ENCODE measurements at places on chromosomes 16 and 17. TPM values are rescaled to one million over a fixed set of nuclear protein-coding genes. Genes with fewer than 3 reads are reported as not detected.

IGFALS gene
- 10.7 TPM for polyA plus RNA-seq

KRTAP4-3 gene
- polyA plus RNA-seq: not detected

KCNH4 gene
- polyA plus RNA-seq: 0.12 TPM

KRT28 gene
- polyA plus RNA-seq: not detected

DNA sequence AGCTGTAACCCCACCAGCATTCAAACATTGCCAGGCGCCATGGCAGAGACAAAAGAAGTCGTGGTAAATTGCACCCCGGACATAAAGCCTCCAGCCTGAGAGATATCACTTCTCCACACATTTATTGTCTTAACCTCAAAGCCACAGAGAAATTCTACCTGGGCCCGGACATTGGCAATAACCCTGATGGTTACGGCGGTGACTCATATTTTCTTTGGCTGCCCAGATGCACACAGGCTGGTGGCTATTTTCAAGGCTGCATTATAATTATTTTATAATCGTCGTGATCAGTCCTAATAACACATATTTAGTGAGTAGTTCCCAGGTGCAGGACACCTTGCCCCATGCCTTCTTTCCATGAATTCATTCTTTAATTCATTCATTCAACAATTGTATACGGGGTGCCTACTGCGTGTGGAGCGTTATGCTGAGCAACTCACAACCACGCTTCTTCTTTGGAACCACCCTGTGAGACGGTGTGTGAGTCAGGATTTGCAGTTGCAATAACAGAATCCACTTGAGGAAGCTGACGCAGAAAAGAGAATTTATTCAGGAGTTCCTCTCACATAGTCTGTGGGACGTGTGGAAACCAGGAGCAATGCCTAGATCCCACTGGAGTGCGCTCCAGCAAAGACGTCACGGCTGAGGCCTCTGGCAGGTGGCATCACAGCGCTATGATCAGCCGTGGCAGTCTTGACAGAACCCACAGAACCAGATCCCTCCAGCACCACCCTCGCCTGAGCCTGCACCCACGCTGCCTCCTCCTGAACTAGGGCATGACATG lies 245.7 kb downstream of the FOXL1 start:
- H3K27ac ChIP-seq: no peak overlapping the region
- H3K36me3 ChIP-seq: no peaks in the 10 kb centered on the region
- no peak for DNase-seq
- peaks cover 74% of the 10 kb centered on the region for H3K27me3 ChIP-seq
- H3K4me3 ChIP-seq: no peak overlapping the region

DNA sequence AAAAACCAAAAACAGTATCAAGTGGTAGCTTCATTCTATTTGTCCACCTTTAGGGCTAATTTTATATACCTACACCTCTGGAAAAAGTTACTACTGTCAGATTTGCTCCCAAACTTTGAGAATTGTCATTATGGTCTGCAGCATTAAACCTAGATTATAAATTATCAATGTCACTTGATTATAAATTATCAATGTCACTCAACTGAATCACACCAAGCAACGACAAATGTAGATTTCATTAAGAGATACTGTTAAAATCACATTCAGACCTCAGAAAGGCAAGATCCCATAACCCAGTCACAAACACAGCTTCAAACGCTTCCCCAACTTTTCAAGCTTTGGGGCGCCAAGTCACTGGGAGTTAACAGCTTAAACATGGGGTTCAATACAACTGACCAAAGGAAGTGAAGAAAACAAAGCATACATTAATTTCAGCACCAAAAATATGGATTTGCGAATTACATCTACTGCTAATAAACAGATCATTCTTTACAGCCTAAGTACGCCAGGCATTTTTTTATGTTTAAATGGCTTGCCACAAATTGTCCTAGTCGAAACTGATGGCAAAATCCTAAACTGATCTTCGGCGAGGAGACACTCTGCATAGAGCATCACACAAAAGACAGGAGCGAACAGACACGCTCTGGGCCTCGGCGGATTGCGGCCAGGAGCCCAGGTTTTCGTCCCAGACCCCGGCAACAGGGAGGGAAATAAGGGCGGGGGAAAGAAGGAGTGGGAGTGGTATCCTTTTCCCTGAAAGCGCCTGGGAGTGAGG lies 981 bp downstream of the GLG1 start:
- no peaks in the 10 kb centered on the region for H3K36me3 ChIP-seq
- H3K4me1 ChIP-seq: peaks cover 27% of the 10 kb centered on the region
- DNase-seq: no peak
- H3K27me3 ChIP-seq: no peaks in the 10 kb centered on the region

DNA sequence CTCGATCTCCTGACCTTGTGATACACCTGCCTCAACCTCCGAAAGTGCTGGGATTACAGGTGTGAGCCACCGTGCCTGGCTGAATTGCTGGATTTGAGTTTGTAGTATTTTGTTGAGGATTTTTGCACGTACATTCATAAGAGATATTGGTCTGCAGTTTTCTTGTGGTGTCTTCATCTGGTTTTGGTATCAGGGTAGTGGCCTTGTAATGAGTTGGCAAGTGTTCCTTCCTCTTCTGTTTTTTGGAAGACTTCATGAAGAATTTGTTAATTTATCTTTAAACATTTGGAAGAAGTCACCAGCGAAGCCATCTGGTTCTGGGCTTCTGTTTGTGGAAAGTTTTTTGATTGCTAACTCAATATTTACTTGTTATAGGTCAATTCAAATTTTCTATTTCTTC lies 26.9 kb downstream of the SPNS3 start:
- H3K4me1 ChIP-seq: no peaks in the 10 kb centered on the region
- no peaks in the 10 kb centered on the region for H3K27me3 ChIP-seq
- no peak overlapping the region for H3K4me3 ChIP-seq
- DNase-seq: no peak
- H3K27ac ChIP-seq: no peak overlapping the region

DNA sequence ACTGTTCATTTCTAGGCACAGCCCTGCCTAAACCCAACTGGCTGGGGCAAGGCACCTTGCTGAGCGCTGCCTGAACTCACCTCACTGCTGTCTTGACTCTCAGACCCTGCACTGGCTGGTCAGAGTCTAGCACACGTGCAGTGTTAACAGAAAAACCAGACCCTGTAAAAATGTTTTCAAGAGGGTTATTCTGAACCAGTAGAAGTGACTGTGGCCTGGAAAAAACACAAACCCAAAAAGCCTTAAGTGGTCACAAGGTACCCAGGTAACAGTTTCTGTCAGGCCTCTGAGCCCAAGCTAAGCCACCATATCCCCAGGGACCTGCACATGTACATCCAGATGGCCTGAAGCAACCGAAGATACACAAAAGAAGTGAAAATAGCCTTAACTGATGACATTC lies 6.1 kb upstream of the EIF4A3 start:
- H3K4me1 ChIP-seq: peaks cover 12% of the 10 kb centered on the region
- DNase-seq: no peak
- no peaks in the 10 kb centered on the region for H3K36me3 ChIP-seq
- H3K27me3 ChIP-seq: no peaks in the 10 kb centered on the region
- H3K4me3 ChIP-seq: no peak overlapping the region
- no peak overlapping the region for H3K27ac ChIP-seq

GRCh38 chr17:19766421-19767270 lies 18.5 kb upstream of the ALDH3A1 start:
- H3K4me3 ChIP-seq: no peak overlapping the region
- H3K36me3 ChIP-seq: no peaks in the 10 kb centered on the region
- H3K27ac ChIP-seq: no peak overlapping the region

DNA sequence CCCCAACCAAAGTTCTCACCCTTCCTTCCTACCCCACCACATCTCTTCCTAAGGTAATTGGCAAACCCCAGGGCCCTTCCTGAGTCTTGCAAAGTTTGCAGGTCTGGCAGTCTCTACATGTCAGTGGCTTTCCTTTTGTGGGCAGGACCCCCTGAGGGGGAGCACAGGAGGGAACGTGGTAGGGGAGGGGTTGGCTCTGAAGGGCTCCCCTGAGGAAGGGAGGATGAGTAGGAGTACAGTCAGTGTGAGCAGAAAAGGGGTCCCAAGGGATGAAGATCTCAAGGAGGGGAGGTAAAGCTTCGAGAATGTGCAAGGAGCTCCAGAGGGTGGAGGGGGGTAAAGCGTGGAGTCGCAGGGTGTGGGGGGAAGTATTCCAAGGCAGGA lies 206.9 kb downstream of the RAB11FIP4 start:
- H3K4me1 ChIP-seq: peaks cover 12% of the 10 kb centered on the region
- no peak for DNase-seq
- no peaks in the 10 kb centered on the region for H3K27me3 ChIP-seq
- no peaks in the 10 kb centered on the region for H3K36me3 ChIP-seq
- peak overlapping the region; percentile 95 for H3K27ac ChIP-seq

All from hepatocyte (in vitro differentiated cells).